RWPE2 (cell line): ENCODE measurements at places on chromosomes 5 and 9.

DNA sequence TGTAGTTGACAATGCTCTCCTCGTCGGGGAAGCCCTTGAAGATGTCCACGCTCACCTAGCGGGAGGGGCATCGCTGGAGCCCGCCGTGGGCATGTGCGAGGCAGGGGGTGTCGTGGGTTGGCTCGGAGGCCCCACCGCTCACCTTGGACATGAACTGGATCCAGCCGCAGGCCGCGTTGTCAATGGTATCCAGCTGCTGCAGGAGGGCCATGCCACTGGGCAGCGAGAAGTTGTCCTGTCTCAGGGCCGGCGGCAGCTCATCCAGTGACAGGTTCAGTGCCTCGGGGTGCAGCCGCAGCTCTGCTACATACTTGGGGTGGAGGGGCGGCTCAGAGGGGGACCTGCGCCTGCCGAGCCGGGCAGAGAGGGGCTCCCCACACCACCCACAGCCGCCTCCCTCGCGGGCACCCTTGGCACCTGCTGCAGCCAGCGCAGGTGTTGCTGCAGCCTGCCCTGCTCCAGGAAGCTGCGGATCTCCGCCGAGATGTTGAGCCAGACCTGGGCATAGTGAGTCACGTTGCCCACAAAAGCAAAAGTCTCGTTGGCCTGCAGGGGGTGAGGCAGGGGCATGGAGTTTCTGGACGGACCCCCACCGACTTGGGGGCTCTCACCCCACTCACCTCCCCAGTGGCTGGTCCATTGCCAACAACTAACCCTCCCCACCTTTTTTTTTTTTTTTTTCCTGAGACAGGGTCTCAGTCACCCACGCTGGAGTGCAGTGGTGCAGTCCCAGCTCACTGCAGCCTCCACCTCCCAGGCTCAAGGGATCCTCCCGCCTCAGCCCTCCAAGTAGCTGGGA lies 9.1 kb downstream of the ABCA2 start:
- no peak for DNase-seq

- no peak for DNase-seq
These were observed 19.4 kb downstream of the IPO11 start for GRCh38 chr5:62431735-62432620.

GRCh38 chr5:160843240-160843639 lies 8.8 kb downstream of the ATP10B start:
- no peak for DNase-seq

DNA sequence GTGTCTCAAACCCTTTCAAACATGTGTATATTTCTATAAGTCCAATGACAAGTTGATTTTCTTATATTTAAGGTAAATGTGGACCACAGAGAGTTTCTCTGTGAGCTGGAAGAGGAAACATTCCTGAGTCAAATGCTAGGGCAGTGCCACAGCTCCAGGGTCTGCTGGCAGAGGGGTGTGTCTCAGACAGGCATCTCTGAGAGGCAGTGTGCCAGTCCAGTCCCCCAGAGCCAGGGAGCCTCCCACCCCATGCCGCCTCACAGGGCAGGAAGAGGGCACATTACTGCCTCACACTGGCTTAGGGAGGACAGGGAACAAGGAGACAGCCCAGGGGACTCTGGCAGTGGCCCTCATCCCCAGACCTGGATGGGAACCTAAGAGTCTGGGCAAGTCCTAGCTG lies 120.2 kb downstream of the TENT4A start:
- DNase-seq: no peak

GRCh38 chr5:147375151-147375550 lies 134.7 kb downstream of the DPYSL3 start:
- no peak for DNase-seq

- DNase-seq: no peak
These were observed 209.5 kb downstream of the MEF2C start for GRCh38 chr5:88673253-88674105.

GRCh38 chr5:160133071-160133917 lies 14.0 kb upstream of the PWWP2A start:
- no peak for DNase-seq

DNA sequence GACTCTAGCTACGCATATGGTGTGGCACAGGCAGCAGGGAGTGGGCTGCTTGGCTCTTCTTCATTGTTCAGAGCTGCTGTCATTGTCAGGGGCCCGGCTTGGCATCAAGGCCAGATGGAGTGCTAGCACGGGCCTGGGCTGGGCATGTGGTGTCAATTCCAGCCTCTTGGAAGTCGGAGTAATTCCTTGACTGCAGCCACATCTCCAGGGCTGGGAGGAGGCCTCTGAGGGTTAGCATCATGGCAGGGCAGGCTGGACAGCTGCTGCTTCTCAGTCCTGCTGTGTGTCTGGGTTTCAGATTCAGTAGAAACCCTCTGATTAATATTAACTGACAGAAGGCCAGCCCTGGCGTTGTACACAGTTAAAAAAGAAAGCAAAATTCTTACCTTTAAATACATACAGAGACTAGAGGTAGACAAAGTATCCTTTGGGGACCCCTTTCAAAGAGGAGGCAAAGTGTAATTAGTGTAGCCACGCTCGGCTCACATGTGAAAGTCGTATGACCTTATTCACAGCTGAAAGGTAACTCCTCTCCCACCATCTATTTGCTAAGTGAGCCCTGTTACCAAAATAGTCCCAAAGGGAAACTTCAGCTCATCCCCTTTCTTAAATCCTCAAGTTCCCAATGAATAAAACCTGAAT lies 126.4 kb downstream of the DOCK2 start:
- DNase-seq: no peak
